ENCODE measurements at places on chromosomes 7 and 10.
A peak's percentile ranks its signal among the peaks of the same experiment; 100 is the strongest.

- DNase-seq: no peak
Measured at GRCh38 chr7:113285411-113285810, 167.1 kb upstream of the SMIM30 start.

- DNase-seq: no peak
Measured at GRCh38 chr7:20958572-20958971, 171.9 kb upstream of the SP8 start.

- no peak for DNase-seq
Measured at GRCh38 chr7:36115448-36116321, 37.4 kb upstream of the EEPD1 start.

GRCh38 chr7:50281680-50282445 is 22.7 kb upstream of the IKZF1 start:
- no peak for DNase-seq

DNA sequence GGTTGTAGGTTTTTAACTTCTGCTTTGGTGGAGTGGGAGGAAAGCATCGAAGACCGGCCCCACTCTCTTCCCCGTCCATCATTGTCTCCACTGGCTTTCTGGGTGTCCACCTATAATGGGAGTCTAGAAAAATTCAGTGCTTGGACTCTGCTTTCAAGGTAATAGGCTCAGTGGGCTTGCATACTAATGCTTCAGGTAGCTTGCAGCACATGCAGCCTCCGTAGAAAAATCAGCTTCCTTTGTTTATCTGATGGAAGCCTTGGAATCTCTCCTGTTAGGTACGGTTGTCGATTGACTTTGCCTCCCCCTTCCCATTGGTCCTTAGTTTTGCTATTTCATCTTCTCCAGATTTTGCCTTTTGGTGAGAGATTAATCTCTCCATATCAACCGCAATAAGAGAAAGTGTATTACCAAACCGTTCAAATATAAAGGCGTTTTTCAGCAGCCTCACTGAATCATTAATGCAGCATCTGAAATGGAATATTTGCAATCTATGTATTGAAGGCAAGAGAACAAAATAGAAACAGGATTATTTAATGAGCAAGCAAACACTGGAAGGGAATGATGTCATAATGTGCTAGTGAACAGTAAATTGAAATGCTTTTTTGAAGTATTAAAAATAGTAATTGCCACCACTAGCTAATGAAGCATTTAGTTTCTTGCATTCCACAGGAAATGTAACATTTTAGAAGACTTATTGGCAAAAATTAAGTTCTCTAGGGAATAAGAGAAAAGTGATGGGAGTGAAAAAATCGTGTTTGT is 944 bp downstream of the AVL9 start:
- DNase-seq: peak; percentile 7

DNA sequence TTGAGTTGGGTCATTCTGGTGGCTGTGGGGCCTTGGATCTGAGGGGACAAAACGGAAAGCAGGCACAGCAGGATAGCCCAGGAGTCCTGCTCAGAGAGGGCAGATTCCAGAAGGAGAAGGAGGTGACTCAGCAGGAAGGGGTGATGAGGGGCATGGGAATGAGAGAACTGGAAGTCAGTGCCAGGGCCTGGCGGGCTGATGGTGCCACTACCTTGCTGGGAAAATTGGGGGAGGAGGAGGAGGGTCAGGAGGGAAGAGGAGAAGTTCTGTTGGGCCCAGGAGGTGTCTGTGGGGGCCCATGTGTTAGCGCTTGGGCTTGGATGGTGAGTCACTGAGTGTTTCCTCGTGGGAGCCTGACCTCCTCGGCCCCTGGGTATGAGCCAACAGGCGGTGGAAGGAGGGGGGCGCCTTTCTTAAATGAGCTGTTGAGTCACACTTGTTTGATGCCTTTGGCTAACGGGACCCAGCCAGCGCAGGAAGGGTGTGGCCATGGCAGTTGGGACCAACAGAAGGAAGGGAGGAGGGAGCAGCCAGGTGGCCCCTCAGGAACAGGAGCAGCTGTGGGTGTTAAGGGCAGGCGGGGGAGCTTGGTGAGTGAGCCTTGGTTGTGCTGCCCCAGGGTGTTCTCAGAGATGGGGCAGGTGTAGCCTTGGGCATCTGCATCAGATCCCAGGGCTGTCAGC is 130.0 kb upstream of the BTBD16 start:
- no peak for DNase-seq

DNA sequence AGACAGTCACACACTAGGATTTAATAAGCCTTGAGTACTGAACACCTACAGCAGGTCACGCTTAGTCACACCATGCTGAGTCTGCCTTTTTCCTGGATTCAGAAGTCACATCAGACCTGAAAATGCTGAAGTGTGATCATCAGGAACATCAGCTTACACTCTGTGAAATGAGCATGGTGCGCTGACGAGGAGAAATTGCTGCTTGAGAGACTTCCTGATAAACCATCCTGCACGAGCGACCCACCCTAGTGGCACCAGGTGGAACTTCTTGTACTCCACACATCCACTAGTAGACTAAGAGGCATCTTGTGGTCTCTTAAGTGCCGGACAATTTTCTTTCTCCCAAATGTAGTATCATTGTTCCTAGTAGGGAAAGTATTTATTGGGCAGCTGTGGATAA is 51.8 kb upstream of the MRLN start:
- peak; percentile 36 for DNase-seq

- DNase-seq: no peak
Measured at GRCh38 chr7:20193242-20193777, 23.9 kb downstream of the MACC1 start.

DNA sequence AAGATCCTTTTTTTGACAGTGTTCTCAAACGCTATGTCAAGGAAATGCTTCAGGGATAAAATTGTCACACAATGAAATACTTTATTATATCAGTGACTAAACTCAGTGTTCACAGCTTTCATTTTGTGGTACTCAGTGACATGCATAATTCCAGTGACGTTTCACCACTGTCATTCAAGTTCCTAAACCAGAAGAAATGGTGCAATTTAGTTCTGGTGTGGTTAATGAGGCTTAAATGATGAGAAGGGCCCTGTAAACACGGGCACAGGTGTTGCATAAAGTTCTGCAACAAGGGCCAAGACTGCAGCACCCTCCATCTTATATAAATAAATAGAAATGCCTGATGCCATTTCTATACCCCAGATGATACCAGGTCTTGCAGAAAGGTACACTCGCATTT is 1247.1 kb downstream of the GATA3 start:
- DNase-seq: no peak

- no peak for DNase-seq
Measured at GRCh38 chr10:88896994-88897853, 17.2 kb downstream of the STAMBPL1 start.

DNA sequence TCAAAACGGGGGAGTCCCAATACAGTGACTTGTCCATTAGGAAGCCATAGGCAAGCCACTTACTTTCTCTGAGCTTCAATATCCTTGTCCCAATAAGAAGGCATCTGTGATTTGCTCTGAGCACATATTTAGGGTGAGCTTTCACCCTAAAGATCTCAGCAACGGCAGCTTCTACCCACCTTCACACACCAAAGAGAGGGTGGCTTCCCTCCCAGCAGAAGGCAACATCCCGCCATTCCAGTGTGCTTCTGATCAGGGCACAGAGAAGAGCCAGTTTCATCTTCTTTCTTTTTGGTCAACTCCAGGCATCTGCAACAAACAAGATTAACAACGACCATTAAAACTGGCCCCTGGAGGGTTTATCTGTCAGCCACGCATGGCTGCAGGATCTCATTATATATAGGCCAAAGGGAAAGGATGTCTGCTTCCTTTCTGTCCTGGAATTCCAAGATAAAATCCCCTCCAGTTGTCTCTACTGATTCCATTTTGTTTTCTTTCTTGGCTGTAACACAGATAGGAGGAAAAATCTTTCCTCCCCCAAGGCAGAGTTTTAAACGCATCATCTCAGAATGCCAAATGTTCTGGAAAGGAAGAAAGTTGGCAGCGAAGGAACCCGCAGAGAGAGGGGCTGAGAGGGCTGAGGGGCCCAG is 491 bp upstream of the SH2D4B start:
- no peak for DNase-seq

- DNase-seq: no peak
Measured at GRCh38 chr10:73117976-73118743, 7.9 kb downstream of the NUDT13 start.

- DNase-seq: no peak
Measured at GRCh38 chr10:124095096-124095495, 1.7 kb upstream of the CHST15 start.

DNA sequence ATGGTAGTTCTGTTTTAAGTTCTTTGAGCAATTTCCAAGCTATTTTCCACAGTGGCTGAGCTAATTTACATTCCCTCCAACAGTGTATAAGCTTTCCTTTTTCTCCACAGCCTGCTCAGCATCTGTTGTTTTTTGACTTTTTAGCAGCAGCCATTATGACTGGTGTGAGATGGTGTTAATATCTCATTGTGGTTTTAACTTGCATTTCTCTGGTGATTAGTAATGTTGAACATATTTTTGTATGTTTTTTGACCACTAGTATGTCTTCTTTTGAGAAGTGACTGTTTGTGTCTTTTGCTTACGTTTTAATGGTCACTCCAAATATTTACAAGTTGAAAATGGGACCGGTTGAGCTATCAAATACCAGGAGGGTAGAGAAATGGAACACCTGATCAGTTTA is 20.4 kb downstream of the GNG11 start:
- no peak for DNase-seq

DNA sequence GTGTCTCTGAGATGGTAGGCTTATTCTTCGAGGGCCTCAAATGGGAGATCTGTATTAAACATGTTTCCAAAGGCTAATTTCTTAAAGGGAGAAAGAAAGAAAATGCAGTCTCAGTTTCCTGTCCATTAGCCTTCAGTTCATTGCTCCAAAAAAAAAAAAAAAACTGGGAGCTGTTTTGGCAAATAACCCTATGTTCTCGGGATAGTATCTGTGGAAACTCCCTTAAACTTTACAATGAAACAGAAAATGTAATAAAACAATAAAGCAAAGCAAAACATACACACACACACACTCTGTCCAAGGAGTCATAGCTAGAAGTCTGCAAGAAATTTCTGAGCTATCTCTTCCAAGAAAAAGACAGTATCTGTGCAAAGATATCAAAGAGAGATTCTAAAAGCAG is 172.5 kb upstream of the CELF2 start:
- DNase-seq: no peak

- DNase-seq: no peak
Measured at GRCh38 chr7:23791721-23792120, 81.7 kb downstream of the STK31 start.

- no peak for DNase-seq
Measured at GRCh38 chr7:33191340-33191739, 62.0 kb downstream of the BBS9 start.

DNA sequence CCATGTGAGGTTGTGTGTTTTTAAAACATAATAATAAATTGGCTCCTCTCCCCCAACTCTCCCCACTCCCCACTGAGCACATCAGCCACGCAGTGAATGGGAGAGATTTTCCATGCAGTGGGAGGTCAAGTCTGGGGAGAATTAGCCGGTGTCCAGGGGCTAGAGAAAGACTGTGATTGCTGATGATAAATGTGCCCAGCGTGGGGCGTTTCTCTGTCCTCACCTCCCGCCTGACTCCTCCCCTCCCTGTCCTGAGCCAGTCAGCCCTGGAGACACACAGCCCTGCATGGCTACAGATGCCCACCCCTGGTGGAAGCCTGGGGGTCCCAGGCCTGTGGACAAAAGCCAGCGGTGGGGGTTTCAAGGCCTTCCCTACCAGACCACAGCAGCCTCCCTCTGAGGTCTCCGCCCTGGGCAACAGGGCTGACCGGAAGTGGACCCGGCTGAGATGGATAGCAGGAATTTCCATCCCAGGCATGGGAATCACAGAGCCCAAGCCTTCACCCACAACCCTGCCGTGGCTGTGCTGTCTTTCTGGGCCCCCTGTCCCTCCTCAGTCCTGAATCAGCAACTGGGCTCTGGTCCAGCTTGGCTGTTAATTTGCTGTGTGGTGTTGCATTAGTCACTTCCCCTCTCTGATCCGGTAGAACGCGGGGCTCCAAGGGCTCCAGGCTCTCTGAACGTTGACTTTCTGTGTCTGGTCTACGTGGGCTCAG is 46.8 kb upstream of the SLC29A3 start:
- no peak for DNase-seq

DNA sequence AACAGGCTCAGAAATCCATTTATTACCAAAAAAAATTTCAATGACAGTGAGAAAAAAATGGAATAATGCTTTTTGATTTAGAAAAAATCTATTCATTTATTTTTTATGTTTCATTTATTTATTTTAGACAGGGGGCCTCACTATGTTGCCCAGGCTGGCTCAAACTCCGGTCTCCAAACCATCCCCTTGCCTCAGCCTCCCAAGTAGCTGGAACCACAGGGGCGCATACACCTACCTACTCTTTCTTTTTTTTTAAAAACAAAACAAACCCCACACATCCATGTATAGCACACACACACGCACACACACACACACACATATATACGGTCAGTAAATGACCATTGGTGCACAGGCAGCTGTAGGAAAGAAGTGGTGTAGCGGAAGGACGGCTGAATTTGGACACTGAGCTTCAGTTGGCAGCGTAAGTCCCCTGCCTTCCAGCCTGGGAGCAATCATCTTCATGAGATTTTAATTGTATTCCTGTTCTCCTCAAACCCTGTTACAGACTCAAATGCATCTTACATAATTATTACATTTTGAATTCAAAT is 28.8 kb downstream of the ARL4A start:
- DNase-seq: no peak

DNA sequence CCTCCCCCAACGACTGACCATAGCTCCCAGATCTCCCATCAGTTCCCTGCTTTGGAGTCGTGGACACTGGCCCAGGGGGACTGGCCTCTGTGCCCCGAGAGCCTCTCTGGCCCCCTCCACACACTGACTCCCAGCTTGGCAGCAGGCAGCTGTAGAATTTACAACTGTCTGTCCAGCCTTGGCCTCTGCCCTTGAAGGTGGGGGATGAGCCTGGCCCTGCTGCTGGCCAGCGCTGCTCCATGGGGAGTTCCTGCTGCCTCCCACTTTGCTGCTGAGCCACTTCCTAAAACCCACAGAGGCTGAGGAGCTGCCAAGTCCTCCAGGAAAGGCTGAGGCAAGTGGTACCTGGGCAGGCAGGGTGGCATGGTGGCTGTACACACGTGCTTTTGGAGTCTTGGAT is 147.1 kb downstream of the WDR11 start:
- no peak for DNase-seq

DNA sequence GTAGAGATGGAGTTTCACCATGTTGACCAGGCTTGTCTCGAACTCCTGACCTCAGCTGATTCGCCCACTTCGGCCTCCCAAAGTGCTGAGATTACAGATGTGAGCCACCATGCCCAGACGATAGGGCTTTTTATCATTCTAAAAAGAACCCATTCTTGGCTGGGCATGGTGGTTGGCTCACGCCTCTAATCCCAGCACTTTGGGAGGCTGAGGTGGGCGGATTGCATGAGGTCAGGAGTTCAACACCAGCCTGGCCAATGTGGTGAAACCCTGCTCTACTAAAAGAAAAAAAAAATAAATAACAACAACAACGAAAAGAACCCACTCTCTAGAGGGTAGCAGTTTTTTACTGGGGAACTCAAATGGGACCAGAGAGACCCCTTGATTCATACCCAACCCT is 112.7 kb downstream of the PLXDC2 start:
- no peak for DNase-seq

DNA sequence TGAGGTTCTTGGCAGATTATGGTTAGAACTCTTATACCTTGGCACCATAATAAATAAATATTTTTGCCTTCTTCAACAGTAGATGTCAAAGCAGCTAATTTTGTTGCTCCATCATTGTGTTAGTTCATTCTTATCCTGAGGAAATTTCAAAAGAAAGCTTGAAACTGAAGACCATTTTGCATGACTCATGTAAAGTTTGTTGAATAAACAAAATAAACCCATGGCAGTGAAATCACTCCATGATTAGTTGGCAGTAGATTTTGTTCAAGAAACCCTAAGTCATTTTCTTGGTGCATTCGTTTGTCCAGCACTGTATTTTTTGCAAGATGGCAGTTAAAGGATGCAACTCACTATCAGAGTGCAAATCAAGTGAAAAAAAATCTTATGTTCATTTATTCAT is 91.6 kb downstream of the HECW1 start:
- no peak for DNase-seq
